ENCODE measurements at places on chromosomes 1 and 21.

GRCh38 chr1:200139661-200140250, 112.2 kb downstream of the NR5A2 start:
- peak; percentile 22 for DNase-seq

DNA sequence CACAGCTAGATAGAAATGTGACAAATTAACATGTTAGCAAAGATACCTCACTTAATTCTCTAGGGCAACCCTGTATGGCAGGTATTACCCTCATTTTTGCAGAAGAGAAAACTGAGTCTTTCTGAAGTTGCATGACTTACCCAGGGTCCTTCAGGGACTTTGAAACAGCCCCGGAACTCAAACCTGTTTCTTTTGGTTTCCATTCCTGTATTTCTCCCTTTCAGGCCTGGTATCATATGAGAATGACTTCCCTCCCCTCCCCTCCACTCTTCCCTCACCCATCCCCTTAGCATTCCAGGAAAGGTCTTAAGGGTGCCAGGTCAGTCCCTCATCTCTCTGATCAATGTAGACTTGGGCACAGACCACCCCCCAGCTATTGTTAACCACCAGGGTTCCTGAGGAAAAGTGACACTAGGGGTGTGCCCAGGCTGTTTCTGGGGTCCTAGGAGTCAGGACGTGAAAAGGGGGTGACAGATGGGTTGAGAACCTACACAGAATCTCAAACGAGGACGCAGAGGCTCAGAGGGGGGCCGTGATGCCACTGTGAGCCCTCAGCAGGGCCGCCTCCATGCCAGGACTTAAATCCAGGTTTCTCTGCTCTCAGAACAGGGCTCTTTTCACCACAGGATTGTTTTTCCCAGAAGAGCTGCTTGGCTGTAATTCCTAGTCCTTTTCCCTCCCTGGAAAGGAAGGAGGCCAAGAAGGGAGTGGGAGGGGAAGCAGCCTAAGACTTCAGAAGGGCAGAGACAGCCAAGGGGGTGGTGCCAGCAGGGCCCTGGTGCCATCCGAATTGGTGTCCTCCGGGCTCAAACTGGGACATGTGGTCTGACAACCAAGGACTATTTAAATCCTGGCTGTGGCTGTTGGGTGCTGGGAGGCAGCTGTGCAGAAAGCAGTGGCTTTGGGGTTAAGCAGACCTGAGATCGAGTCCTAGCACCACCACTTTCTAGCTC, 2.1 kb upstream of the WASF2 start:
- DNase-seq, result no peak

- DNase-seq, result no peak
Observed at GRCh38 chr1:202964791-202965410, 2.2 kb downstream of the CYB5R1 start.

GRCh38 chr1:25683177-25683576, 66.6 kb downstream of the MAN1C1 start:
- no peak for DNase-seq

GRCh38 chr1:160149716-160150115, 1.7 kb upstream of the ATP1A4 start:
- DNase-seq, result no peak

GRCh38 chr1:64493831-64494230, 23.9 kb downstream of the CACHD1 start:
- DNase-seq, result no peak

- no peak for DNase-seq
Observed at GRCh38 chr1:206925106-206925736, 3.5 kb upstream of the FCMR start.

DNA sequence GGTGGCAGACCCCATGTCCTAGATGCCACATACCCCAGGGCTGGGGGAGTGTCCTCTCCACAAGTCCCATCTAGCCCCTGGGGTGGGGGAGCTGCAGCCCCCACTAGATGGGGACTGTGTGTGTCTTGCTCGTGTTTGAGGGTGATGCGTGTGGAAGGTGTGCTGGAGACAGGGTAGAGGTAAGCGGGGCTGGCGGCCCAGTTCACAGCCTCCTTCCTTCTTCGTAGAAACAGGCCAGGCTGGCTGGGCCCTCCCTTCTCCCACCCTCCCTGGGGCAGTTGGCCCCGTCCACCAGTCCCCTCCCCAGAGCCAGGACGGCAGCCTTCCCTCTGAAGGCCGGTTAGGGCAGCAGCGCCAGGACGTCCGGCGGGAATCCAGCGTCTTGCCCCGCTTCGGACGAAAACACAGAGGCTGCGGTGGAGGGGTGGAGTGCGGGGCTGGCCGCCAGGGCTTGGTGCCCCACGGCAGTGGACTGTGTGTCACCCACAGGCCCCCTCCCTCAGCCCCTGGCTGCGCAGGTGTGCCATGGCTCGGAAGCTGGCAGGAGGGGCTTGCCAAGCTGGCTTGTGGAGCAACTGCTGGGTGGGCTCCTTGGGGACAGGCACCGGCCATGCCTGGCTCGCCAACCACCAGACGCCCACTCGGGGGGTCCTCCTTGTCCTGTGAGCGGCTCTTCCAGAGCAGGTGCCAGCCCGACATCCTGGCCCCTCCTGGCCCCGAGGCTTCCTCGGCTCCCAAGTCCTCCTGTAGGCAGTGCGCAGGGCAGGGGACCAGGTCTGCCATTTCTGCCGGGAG, 3.6 kb downstream of the PRDM16 start:
- no peak for DNase-seq

GRCh38 chr1:204852854-204853253, 17.8 kb upstream of the NFASC start:
- DNase-seq, result no peak

GRCh38 chr1:244325056-244325758, 126.5 kb downstream of the ADSS2 start:
- no peak for DNase-seq

DNA sequence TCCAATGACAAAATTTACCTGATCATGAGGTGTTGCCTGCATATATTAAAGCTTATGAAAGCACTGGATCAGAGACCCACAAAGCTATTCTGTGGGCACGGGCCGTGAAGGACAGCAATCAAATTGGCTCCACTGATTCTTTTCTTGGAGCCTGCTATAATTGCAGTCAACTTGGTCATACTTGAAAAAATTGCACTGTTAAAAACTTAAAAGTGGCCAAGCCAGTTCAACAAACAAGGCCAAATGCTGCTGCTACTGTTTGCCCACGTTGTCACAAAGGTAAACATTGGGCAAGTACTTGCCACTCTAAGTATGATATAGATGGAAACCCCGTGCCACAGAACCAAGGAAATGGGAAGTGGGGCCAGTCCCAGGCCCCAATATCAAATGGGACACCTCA, 37.8 kb downstream of the CYP4A11 start:
- DNase-seq, result no peak

- no peak for DNase-seq
Observed at GRCh38 chr1:239843541-239843940, 248.1 kb upstream of the FMN2 start.

DNA sequence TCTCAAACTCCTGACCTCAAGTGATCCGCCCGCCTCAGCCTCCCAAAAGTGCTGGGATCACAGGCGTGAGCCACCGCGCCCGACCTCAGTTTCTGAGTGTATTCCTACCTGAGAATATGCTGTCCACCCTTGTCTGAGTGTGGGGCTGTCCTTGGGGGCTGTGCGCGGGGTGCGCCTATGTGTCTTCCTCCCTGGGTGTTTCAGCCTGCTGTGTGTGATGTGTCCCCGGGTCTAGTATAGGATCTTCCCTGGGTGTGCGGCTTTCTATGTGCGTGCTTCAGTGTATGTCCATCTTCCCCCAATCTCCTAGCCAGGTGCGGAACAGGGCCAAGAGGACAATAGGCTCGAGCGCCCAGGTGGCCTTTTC, 8.3 kb upstream of the ID3 start:
- DNase-seq, result no peak

DNA sequence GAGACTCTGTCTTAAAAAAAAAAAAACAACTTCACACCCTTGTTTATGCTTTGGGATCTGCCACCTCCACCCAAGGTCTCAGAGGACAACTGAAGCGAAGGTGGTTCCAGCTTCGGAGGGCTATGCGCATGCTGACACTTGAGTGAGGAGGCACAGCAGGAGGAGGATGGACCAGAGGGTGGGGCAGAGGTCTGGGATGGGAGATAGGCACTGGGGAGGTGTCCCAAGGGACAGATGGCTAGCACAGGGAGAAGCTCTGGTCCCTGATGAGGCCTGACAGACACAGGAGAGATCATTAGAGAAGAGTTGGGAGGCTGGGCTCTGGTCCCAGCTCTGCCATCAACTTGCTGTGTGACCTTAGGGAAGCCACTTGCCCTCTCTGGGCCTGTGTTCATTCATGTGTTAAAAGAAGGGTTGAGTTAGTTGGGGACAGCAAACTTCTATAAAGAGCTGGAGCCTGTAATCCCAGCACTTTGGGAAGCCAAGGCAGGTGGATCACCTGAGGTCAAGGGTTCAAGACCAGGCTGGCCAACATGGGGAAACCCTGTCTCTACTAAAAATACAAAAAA, 16.8 kb downstream of the E2F2 start:
- no peak for DNase-seq

DNA sequence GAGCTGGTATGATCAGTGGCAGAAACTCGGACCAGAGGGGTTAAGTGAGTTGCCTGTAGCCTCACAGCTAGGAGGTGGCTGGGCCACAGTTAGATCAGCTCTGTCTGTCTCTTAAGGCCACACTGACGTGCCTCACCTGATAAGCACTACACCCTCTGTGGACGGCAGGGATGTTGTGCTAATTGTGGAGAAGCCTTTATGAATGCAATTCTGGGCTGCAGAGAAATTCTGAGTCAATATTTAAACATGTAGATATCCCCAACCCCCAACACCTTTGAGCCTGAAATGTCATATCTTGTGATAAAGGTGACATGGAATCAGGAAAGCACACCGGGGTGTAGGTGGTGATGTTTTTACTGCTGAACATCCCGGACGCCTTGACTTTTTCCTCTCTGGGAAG, 88.3 kb downstream of the KCNJ6 start:
- DNase-seq, result no peak

- DNase-seq, result no peak
Observed at GRCh38 chr1:56967900-56968832, 2.4 kb upstream of the C8B start.

DNA sequence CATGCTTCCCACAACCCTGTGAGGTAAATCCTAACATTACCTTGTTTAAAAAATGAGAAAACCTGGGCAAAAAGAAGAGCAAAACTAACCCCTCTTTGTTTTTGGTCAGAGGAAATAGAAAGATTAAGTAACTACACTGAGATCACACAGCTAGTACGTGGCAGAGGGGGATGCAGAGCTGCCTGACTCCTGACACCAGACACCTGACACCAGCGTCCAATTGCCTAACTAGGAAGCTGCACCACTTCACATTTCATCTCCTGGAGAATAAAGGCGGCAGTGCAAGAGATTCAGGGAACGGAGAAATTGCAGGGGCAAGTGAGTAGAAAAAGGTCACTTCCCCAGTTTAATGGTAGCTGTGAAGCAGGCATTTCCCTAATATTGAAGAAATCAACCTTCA, 229.3 kb upstream of the PTBP2 start:
- no peak for DNase-seq

Measured in non-pigmented ciliary epithelial cell (primary cell).